Lung (tissue), 17 donors: ENCODE measurements at places on chromosomes 13 and 19. TPM values are rescaled to one million over a fixed set of nuclear protein-coding genes. Genes with fewer than 3 reads are reported as not detected.

GPR4 gene
- 1.3 TPM for total RNA-seq

PLK5 gene
- total RNA-seq, result not detected

ICAM4 gene
- 8.2 TPM for total RNA-seq

CEACAM20 gene
- not detected for total RNA-seq

EPS8L1 gene
- total RNA-seq, result 49.0 TPM

ANGPTL8 gene
- not detected for total RNA-seq

NUMBL gene
- 41.2 TPM for total RNA-seq

DIAPH3 gene
- 6.7 TPM for total RNA-seq

CNN1 gene
- total RNA-seq, result 16.5 TPM

IRGC gene
- not detected for total RNA-seq

ZNF586 gene
- 14.8 TPM for total RNA-seq

TOMM40 gene
- total RNA-seq, result 17.6 TPM

COMP gene
- total RNA-seq, result not detected

NKG7 gene
- 16.9 TPM for total RNA-seq

IGSF23 gene
- not detected for total RNA-seq

ARL11 gene
- total RNA-seq, result 1.1 TPM

CEACAM3 gene
- 4.3 TPM for total RNA-seq

CYP2F1 gene
- 16.4 TPM for total RNA-seq

MBD3L2 gene
- total RNA-seq, result not detected

OXGR1 gene
- 0.71 TPM for total RNA-seq

ZNF836 gene
- 15.1 TPM for total RNA-seq

PLEKHJ1 gene
- 64.4 TPM for total RNA-seq

ZNF69 gene
- total RNA-seq, result 9.2 TPM
